ENCODE measurements at places on chromosomes 12 and 14.
A peak's percentile ranks its signal among the peaks of the same experiment; 100 is the strongest.

DNA sequence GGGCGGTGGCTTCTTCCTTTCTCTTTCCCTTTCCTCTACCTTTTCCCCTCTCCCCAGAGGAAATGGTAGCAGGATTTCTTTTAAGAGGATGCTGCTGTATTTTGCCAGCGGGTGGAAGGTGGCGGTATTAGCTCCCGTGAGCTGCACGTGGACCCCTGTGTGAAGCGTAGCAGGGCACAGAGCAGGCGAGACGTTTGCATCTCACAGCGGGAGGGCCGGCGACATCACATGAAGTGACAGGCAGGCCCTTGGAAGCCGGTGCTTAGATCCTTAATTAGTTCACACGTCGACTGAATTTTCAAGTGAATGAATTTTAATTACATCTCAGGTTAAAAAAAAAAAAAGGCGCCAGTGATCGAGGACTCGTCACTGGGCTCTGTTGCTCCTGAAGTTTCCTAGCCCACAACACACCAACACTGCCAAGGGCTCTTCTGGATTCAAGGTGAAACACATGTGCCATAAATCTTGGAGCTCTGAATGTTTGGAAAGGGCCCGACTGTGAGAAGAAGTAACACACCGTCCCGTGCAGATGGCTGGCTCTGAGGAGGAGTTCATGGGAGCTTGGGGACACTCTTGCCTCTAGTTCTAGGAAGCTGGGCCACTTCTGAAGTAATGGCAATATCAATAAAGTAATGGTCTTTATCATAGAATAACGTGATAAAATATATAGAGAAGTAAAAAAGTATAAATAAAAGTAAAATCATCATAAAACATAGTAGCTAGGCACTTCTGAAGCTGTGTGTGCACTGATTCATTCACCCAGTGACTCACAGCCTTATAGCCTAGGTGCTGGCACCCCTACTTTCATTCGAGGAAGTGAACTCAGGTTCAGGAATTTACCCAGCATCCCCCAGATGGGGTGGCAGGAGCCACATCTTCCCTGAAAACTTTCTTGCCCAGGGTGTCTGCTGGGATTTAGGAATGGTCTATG lies 75.3 kb downstream of the AACS start:
- no peak for DNase-seq

DNA sequence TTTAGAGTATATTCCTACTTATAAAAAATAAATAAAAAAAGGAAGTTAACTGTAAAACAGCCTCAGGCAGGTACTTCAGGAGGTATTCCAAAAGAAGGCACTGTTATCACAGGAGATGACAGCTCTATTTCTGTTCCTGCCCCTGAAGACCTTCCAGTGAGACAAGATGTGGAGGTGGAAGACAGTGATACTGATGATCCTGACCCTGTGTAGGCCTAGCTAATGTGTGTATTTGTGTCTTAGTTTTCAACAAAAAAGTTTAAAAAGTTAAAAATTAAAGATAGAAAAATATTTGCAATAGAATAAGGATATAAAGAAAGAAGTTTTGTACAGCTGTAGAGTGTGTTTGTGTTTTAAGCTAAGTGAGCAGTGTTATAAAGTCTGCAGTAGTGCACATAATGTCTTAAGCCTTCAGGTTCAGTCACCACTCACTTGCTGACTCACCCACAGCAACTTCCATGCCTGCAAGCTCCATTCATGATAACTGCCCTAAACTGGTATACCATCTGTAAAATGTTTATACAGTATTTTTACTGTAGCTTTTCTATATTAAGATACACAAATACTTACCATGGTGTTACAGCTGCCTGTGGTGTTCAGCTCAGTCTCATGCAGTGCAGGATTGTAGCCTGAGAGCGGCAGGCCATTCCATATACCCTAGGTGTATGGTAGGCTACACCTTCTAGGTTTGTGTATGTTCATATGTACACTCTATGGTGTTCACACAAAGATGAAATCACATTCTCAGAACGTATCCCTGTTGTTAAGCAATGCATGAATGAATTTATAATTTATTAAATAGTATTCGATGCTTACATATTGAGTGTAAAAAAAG lies 121.1 kb downstream of the ANO6 start:
- DNase-seq = no peak

GRCh38 chr14:101192661-101193000 lies 289.1 kb upstream of the RTL1 start:
- no peak for DNase-seq

DNA sequence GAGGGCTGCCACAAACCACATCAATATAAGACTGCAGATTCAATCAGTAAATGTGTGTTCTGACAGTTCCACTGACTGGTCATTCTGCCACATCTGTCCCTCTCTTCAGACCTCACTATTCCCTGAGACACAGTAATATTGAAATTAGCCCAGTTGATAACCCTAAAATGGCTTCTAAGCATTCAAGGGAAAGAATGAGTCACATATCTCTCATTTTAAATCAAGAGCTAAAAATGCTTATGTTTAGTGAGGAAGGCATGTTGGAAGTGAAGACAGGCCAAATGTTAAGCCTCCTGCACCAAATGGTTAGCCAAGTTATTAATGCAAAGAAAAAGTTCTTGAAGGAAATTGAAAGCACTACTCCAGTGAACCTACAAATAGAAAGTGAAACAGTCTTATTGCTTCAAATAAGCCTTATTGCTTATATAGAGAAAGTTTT lies 24.5 kb upstream of the KIF21A start:
- DNase-seq = no peak

- DNase-seq = peak; percentile 39
Measured at GRCh38 chr14:22887990-22888378, 5.0 kb downstream of the REM2 start.

DNA sequence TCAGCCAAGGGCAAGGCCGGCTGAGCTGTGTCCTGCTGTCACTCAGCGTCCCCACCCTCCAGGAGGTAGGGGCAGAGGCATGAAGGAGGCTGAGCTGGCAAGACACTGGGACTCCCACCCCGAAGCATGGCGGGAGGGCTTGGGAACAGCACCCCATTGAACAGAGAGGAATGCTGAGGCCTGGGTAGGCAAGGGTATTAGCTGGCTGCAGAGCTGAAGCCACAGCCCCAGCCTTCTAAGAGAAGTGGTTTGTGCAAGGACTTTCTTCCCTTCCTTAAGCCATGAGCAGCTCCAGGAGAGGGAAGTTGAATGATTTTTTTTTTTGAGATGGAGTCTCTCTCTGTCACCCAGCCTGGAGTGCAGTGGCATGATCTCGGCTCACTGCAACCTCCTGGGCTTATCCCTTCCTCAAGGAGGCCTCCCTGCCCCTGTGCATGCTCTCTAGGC lies 6.6 kb upstream of the CFAP73 start:
- no peak for DNase-seq

DNA sequence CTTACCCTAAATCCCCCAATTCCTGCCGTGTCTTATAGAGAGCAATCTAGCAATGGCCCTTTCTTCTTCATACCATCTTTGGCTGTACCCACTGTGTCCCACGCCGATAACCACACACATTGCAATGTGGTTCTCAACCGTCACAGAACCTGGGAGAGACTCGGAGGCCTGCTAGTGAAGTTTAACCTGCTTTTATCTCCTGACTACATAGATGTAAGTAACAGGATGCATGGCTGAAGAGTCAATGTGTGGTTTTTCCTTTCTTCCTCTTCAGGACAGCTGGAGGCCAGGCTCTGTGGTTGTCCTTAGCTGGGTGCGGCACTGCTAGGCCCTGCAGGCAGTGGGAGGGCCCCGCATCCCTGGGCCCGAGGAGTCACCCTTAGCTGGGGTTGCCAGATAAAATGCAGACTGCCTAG lies 51.3 kb downstream of the ZNF664 start:
- DNase-seq = no peak

DNA sequence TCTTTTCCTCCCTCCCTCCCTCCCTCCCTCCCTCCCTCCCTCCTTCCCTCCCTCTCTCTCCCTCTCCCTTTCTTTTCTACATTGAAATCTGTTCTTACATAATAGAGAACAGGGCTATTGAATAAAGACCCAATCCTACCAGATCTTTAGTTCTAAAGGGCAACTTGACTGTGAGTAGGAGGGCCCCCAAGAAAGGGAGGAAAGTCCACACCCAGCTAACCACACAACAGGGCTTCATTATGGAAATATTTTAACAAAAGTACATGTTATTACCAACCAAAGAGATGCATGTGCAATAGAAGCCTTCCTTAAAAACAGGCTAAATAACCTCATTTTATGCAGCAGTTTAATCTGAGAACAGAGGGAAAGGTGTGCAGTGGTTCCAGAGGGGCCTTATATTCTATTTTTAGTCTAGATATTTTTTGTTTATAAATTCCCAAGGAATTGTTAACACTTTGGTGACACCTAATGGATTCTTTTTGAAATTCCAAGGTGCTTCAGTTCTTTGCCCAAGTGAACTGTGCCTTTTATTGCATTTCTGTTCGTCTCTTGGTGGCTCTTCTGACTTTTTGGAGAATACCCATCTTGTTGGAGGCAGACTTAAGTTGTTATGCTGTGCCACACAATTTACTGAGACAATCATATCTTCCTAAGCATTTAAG lies 63.0 kb downstream of the GNS start:
- no peak for DNase-seq

DNA sequence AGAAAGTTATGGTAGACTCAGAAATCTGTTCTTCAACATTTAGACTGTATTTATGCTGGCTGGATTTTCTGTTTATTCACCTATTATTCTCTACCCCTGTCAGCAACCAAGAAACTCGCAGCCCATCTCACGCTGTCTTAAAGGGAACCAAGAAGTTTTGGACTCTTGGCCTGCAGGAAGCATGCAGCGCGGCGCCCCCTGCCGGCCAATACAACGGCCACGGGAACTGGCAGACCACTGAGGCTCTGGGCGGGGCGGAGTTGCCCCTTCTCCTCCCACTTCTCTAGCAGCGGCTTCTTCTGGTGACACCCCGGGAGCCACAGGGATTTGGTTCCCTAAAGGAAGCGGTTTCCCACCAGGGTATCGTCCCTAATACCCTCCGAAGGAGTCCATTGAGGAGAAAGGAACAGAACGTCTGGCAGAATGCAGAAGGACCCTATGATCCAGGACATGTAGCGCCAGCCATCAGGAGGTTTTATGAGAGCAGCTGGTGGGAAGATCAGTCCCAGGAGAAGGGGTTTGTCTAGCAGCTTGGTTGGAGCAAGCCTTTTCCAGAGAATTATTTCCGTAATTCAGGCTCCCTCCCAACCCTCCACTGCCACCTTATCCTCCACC lies 21.0 kb upstream of the RNASE2 start:
- DNase-seq = peak; percentile 33

DNA sequence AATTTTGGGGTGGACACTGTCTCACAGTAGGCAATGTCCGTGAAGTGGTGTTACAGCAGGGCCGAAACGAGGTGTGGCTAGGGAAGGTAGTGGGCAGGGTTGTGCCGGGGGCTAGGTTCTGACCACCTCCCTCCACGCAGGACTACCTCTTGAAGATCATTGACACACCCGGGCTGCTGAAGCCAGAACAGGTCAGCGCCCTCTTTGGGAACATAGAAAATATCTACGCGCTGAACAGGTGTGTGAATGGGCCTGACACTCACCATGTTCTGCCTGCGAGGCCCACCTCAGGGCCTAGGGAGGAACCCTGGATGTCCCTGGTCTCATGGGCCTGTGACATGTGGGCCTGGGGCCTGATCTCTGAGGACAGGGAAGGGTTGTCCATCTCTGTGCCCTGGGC lies 24.6 kb downstream of the PLEKHG3 start:
- no peak for DNase-seq

- no peak for DNase-seq
Measured at GRCh38 chr12:64780531-64781279, 21.5 kb upstream of the GNS start.

DNA sequence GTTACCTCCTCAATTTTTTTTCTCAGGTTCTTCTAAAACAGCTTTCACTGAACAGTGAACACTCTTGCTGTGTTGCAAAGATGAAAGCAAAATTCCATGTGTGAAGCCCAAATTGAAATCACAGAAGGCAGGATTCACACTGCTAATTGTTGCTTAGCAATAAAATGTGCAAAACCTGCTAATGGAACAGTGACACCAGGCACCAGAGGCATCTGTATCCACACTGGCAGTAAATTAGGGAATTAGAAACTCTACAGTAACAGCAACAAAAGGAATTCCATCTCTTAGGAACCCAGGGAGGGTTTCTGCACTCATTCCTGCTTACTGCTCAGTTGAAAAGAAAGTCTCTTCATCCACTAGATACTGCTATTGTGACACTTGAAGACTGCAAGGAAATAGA lies 202.3 kb downstream of the GXYLT1 start:
- DNase-seq = no peak

DNA sequence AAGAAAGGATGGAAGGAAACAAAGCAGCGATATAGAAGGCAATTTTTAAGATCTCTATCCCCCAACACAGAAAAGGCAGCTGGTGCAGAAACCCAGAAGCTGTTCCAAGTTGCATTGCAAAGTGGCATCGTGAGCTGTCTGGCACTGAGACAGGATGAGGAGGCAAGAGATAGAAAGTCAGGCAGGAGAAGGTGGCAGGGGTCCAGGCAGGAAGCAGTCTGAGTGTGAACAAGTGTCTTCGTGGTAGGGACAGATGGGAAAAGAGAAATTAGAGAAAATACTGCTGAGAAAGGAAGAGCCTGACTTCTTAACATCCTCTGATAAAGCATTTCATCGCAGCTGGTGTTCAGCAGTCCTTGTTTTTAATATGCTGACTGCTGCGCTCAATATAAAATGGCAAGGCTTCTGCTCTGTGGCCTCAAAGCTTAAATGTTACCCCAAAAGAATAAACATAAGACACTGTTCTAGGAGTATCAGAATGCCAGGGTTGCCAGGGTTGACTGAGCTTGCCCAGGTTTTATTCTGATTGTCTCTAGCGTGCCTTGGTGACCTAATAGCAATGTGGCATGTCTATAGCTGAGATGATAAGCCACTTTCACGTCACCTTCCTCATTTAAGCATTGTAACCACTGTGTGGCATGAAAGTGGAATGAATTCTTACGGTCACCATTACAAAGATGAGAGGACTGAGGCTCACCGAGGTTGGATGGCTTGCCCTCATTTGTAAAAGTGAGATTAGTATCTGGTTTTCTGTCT lies 397.6 kb downstream of the NUAK1 start:
- no peak for DNase-seq

DNA sequence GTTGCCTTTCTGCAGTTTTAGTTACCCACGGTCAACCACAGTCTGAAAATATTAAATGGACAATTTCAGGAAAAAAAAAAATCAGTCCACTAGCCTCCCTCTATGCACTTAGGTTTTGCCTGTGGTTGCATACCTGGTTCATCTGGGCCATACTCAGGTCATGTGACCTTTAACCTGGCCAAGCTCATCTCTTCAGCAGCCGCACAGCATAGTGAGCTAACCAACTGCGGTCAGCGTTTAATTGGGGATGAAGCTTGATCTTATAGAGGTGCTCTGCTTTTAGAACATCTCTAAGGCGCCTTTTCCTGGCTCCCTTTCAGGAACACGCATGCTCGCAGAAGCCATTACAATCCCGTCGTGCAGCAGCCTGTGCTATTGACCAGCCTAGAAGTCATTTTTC lies 177.2 kb upstream of the HMGA2 start:
- no peak for DNase-seq
